ENCODE measurements at places on chromosomes 12 and 14.

- DNase-seq: no peak
Measured at GRCh38 chr14:24673534-24674203, 39.7 kb upstream of the GZMB start.

DNA sequence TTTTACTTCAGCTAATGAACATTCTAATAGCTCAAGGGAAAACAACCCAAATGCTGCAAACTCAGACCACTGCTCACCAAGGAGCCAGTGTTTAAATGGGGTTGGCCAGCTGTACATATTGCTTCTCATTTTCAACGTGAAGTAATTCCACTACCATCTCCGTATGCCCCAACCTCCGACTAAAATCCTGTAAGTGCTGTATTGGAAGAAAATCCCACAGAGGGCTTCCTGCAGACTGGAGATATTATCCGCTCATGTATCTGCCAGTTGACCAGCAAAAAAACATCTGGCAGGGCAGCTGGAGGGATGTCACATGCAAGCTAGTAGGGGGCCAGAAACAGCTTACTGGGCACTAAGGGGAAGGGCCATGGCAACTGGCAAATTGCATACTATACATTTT, 485.0 kb downstream of the SNAPC1 start:
- DNase-seq: no peak

- DNase-seq: no peak
Measured at GRCh38 chr12:53174881-53175491, 5.5 kb upstream of the ZNF740 start.

GRCh38 chr14:62187265-62187664, 425.0 kb downstream of the SNAPC1 start:
- no peak for DNase-seq

DNA sequence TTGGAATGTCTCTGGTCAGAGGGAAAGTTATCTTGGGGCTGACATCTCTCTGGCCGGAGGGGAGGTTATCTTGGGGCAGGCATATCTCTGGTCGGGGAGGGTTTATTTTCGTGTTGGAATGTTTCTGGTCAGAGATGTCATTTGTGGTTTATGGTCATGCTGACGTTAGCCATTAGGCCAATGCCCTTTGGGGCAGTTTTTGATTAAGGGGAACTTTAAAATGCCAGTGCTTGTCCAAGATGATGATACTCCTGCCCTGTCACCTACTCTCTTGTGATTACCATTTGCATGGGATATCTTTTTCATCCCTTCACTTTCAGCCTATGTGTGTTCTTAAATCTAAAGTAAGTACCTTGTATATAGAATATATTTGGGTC, 29.0 kb upstream of the A2M start:
- DNase-seq: no peak

GRCh38 chr14:40197344-40197743, 765.1 kb upstream of the FBXO33 start:
- DNase-seq: no peak

DNA sequence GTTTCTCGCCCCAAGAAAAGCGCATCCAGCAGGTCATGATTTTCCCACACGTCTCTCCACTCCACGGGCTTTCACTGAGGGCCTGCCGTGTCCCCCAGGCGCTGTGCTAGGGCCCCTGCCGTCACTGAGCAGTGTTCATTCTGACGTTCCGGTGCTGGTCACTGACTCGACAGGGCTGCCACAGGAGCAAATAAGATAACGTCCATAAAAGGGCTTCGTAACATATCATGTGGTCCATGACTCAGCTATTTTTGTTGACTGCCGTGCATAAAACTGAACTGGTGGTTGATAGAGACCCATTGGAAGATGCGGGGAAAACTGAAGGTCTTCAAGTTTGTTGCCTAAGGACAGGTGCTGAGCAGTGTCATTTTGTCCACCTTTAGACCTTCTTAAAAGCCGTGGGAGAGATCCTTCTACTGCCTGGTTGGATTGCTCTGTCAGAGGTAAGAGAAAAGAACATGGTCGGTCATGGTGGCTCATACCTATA, 46.3 kb downstream of the ADGRD1 start:
- DNase-seq: no peak

DNA sequence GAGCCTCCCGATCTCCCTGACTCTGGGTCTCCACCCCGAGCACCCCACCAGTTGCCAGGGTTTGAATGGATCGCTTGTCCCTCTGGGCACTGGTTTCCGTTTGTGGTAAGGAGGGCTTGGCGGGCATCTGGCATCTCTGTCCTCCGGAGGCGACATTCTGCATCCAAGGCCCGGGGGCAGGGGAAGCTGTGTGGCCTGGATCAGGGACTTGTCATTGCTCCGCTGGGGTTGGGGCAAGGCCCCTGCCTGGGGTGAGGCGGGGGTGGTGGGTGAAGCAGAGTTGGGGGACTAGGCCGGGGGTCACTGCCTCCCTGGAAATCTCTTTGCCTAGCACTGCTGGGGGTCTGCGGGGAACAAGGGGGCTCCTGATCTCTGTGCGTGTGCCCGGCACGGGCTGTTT, 30.2 kb downstream of the KIF26A start:
- DNase-seq: no peak

GRCh38 chr12:121975021-121975420, 46.7 kb upstream of the BCL7A start:
- DNase-seq: no peak

DNA sequence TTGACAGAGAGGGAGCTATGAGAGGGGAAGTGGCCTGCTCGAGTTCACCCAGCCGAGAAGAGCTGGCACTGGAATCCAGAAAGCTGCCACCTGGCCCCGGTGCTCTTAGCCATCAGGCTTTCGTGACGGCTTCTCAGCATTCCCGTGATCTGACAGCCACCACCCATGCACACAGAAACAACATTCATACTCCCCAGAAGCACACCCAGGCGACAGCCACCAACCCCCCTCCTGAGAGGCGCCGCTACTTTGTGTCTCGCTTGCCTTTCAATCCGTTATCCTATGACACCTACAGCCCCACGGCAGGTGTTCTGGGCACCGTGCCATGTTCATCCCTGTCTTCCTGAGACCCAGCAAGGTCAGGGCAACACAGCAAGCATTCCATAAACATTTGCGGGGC, 31.4 kb downstream of the PSMC1 start:
- no peak for DNase-seq
